Activated naive CD4-positive, alpha-beta T cell treated with anti-CD3 and anti-CD28 coated beads, Interleukin-2, amount 50 U/mL, for 16 hours (primary cell): ENCODE measurements at places on chromosomes 7 and 10.

- no peak for DNase-seq
Observed at GRCh38 chr10:77592946-77593636, 44.5 kb downstream of the KCNMA1 start.

DNA sequence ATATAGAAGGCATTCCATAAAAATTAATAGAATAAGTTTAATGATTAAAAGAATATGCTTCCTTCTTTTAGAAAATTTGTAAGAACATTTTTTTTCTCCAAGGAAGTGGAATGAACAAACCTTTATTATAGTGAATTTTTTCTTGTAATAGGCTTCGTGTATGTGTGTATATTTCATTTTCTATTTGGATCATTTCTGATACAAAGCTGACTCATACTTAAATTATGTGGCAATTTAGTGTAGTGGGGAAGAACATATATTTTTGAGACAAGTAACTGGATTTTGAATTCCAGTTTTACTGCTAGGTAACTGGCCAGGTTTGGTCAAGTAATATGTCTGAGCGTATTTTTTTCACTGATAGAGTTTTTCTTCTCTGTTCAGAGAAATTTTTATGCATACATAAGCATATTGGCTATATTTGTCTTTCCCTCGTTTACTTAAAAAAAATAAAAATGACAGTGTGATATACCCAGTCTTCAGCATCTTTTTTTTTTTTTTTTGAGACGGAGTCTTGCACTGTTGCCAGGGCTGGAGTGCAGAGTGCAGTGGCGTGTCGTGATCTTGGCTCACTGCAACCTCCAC, 50.8 kb downstream of the CDK13 start:
- no peak for DNase-seq

GRCh38 chr7:89165421-89165820, 369.9 kb upstream of the TEX47 start:
- no peak for DNase-seq

DNA sequence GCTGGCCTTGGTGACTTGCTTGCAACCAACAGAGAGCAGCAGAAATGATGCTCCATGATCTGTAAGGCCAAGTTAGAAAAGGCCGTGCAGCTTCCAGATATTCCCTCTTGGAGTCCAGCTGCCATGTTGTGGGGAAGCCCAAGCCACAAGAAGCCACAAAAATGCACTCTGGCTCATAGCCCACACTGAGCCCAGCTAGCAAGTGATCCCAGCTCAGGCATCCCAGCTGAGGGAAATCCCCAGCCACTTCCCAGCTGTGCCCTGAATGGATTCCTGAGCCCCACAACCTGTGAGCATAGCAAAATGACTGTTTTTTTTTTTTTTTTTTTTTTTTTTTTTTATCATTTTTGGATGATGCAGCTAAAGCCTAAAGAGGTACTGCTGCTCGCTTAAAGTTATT, 11.1 kb upstream of the SDK1 start:
- DNase-seq, result no peak

GRCh38 chr10:71127773-71128172, 84.6 kb upstream of the UNC5B start:
- DNase-seq, result no peak

DNA sequence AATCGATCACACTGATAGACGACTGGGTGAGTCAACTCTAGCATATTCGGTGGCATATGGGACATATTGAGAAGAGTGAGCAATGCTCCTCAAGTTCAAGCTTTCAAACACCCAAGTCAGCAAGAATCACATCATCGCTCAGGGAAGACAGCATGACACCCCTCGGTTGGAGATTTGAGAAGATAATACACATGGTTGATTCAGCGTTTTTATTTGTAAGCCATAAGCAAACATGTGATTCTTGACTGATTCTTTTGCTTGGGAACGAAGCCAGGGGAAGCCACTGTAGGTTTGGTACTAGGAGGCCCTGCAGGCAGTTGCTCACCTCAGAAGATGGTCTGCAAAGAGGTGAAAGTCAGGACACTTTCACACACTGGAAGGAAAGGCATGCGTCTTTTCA, 12.6 kb downstream of the UCMA start:
- no peak for DNase-seq

GRCh38 chr10:1095498-1095897, 39.3 kb downstream of the WDR37 start:
- DNase-seq, result no peak

GRCh38 chr10:60914690-60915141, 29.3 kb downstream of the RHOBTB1 start:
- DNase-seq, result no peak

- no peak for DNase-seq
Observed at GRCh38 chr7:135210888-135211178, 493 bp downstream of the WDR91 start.

- no peak for DNase-seq
Observed at GRCh38 chr10:4326647-4327046, 499.4 kb upstream of the AKR1E2 start.

- DNase-seq, result no peak
Observed at GRCh38 chr10:130493446-130494145, 357.4 kb downstream of the GLRX3 start.

DNA sequence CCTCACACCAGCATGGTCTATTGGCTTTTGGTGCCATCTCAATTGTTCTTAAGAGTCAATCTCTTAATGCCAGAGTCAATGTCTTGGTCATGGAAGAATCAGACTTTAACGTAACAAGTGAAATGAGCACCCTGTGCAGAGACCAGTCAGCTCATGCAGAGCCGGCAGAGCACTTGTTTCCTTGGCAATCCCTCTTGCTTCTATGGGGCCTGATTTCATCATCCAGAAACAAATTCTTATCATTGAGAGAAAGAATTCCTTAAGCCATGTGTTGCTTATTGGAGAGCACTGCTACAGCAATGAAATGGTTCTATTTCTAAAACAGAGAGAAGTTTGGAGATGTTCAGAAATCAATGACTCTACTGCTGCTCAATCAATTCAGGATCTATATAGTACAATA, 212.8 kb downstream of the IPMK start:
- no peak for DNase-seq

GRCh38 chr7:106031300-106032035, 68.4 kb downstream of the CDHR3 start:
- DNase-seq, result no peak

DNA sequence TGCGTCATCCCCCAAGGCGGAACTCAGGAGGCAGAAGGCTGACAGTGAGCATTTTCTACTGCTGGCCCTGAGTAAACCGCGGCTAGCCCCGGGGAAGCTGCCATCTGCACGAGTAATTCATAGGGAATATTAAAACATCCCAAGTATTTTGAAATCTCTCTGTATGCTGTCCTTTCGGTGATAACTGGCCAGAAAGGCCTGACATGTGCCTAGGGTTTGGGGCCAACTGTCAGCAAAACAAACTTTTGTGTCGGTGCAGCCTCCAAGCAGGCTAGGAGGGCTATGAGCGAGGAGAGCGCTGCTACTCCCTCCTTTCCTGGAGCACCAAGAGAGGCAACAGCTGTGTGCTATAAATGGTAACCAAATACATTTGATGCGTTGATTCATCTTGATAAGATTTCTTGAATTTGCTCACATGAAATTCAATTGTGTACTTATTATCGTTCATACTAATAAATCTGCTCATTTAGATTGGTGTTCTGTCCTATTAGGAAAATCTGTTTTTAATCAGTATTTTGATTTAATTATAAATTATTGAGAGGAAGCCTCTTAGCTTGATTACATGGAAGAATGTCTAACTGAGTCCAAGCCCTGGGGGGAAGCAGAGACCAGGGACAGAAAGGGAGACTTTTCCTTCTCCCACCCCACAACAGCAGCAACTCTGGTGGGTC, 124.4 kb upstream of the NPS start:
- DNase-seq, result no peak

DNA sequence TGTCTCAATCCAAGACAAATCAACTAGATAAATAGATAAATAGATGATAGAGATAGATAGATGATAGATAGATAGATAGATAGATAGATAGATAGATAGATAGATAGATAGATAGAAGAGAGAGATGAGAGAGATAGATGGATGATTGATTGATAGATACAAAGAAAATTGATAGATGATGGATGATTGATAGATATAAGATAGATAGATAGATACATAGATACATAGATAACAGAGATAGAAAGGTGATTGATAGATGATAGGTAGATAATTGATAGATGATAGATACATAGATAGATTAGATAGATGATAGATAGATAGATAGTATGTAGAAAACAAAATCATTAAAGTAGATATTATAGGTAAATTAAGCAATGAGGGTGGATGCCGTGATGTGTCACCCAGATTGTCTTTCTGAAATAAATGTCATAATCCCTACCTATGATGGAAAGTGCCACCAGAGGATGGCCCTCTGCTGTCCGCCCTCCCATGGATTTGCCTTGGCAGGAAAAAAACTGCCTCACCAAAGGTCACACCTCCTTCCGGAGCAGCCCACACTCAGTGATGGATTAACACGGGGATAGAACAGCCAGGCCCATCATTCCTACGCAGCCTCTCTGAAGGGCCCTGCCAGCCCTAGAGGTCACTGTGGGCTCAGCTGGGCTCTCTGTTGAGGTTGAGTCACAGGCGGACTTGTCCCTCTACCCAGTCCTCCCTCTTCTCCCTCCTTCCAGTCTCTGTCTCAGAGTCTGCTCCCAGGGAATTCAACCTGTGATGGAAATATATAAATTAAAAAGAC, 50.8 kb downstream of the KCNH2 start:
- no peak for DNase-seq

DNA sequence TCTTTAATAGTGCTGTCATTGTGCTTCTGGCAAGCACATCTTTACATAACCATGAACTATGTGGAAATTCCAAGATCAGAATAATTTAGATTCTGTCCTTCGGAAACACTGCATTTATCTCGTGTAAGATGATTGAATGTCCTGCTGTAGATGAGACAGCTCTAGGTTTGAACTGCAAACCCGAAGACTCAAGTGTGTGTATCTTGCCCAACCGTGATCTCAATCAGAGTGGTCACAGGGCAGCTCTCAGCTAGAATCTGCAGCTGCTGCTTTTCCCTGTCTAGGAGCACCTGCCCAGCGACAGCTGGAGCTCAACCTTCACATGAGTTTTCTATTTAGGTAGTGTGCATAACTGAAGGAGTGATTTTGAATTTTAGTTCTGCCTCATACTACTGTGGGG, 17.5 kb upstream of the KIF20B start:
- no peak for DNase-seq

- DNase-seq, result no peak
Observed at GRCh38 chr7:153509768-153510167, 542.4 kb upstream of the DPP6 start.

DNA sequence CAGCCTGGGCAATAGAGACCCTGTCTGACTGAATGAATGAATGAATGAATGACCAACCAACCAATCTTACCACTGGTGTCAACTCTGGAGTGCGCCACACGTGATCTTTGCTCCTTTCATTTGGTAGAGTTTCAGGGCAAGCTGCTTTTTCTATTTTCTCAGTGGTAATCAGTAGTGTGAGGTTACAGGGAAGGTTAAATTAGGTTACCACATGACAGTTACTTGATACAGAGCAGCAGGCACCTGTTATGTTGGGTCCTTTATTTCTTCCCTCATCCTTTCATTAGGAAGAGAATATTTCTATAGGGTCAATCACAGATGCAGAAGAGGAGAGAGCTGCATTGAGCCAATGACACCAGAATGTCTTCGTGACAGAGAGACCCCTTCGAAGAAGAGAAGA, 167.8 kb downstream of the KIAA1217 start:
- DNase-seq, result no peak

- DNase-seq, result no peak
Observed at GRCh38 chr10:58952162-58952601, 224.3 kb upstream of the PHYHIPL start.

- DNase-seq, result no peak
Observed at GRCh38 chr7:140390466-140391190, 7.7 kb downstream of the SLC37A3 start.

DNA sequence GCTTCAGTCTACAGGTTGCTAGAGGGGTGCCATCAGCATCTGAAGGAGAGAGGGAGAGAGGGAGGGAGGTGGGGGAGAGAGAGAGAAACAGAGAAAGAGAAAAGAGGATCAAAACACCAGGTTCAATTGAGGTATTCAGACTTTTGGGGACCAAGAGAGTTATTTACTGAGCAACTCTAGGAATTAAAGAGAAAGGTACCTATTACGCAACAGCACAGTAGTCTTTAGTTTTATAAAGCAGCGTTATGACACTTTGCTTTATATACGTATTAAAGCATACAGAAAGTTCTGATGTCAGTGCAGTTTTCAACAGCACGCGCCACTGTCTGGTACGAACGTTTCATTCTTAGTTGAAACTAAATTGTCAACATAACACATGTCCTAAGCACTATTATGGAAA, 37.9 kb upstream of the CRYGN start:
- no peak for DNase-seq

- no peak for DNase-seq
Observed at GRCh38 chr7:39824456-39825200, 125.4 kb upstream of the CDK13 start.

- DNase-seq, result no peak
Observed at GRCh38 chr7:137269240-137269639, 74.3 kb downstream of the PTN start.

DNA sequence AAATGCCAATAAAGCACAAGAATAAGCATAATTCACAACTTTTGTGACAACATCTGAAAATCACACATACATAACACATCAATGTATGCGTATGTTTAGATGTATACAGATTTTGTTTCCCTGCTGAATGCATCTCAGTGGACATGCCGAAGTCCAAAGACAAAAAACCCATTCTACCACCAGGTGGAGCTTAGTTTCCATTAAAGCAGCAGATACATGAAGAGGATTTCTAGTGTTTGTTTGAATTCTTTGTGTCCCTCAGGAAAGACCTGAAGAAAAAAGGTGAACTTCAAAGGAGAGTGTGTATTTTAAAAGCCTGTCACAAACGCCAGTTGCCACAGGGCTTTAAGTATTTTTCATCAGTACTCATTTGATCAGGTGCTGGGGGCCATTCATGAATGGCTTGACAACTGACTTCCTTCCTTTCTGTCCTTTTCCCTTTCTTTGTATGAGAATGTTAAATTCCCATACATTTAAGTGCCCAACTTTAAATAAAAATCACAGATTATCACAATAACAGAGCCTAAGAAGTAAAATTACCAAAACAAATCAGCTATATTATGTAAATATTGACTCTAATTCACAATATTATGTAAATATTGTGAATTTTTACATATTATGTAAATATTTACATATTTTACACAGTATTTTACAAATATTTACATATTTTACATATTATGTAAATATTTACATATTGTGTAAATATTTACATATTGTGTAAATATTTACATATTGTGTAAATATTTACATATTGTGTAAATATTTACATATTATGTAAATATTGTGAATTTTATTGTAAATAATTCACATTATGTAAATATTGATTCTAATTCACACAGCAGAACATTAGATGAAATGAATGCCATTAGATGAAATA, 343.0 kb downstream of the CRPPA start:
- DNase-seq, result no peak

DNA sequence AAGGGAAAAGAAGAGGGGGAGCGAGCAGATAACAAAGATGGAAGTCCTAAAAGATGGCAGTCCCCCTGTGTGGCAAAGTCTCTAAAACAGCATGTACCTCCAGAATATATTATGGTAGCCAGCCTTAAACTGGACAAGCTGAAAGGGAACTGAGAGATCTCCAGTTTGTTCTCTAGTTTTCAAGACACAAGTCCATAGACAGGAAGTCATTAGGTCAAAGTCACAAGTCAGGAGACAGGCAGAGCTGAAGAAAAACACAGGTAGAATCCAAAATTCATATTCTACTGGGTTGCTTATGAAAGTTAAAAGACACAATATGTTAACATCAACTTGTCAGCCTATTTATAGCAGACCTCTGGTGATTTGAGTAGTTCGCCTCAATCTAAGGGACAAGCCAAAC, 38.7 kb downstream of the FAM107B start:
- no peak for DNase-seq

- no peak for DNase-seq
Observed at GRCh38 chr10:21030091-21030490, 133.0 kb upstream of the NEBL start.
